ENCODE measurements at places on chromosomes 12 and 14.

DNA sequence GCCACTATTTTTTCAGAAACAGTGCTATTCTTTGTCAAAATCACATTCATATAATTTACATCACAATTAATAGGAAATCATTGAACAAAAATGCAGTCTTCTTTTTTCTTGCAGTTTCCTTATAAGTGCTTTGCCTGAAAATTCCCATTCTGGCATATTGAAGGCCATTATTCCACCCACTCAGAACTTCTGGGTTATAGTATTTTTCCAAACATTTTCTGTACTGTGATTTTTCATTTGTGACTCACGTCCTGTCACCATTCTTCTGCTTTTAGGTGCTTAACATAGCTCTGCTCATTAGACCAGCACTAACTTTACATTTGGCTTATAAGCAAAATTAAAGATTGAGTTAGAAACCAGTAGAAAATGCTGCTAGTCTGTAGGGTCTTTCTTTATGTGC, 241.0 kb upstream of the NPAS3 start:
- no peak for DNase-seq

GRCh38 chr14:73189651-73190050, 47.7 kb upstream of the PAPLN start:
- no peak for DNase-seq

DNA sequence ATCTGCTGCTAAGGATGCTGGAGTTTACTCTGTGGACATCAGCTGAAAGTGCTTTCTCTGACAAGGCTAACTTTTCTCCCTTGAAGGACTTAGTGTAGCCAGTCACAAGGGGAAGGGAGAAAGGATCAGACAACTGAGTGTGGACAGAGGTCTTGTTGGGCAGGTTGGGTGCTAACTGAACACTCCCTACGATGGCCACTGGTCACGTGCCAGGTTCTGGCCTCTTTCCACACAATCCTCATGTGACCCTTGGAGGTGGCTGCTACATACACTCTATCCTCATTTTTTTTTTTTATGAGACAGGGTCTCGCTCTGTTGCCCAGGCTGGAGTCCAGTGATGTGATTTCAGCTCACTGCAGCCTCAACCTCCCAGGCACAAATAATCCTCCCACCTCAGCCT, 39.7 kb downstream of the FOXN4 start:
- DNase-seq, result no peak

DNA sequence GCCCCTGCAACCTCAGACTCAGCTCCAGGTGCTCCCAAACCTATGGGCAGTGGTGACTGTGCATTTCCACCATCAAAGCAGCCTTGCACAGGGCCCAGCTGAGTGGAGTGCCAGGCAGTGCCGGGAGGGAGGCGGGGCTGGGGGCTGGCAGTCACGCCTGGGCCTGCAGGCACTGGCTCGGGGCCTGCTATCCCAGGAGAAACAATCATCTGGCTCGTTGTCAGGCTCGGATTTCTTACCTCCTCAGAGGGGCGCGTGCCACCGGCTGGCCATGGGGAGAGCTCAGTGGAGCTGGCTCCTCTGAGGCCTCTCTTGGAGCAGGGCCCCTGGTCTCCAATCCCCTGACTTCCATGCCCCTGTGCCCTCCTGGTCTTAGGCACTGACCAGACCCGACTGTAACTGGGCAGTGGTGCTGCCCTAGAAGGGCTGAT, 20.2 kb upstream of the PPP1R13B start:
- DNase-seq, result no peak

DNA sequence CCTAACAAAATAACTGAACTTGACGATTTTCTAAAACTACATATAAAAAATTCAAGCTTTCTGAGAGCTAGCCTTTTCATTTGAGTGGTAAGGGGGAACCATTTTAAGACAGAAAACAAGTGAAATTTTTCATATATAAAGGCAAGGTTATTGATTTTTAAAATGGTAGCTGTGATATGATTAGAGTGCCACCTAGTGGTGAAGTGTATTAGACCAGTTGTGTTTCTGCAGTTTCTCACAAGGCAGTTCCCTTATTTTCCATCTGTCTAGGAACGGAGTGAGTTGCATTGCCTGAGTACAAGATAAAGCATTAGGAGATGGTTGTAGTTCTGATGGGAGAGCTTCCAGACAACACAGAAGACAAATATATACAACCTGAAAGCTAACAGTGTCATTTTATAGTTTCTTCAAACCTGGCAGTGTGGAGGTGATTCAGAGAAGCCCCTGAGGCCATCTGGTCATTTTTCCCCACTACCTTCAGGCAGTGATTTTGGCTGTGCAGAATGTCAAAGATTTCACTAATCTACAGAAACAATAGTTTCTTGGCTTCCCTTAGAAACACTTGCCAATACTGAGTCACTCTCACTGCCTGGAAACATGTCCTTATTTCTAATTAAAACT, 180.8 kb downstream of the C12orf50 start:
- no peak for DNase-seq

All from D721Med (cell line).